ENCODE measurements at places on chromosomes 1 and 21. TPM values are rescaled to one million over a fixed set of nuclear protein-coding genes. Genes with fewer than 3 reads are reported as not detected.

Gene L1TD1
- polyA plus RNA-seq: not detected

Gene EPHA8
- not detected for polyA plus RNA-seq

Gene CD53
- 997 TPM for polyA plus RNA-seq

Gene PCSK9
- polyA plus RNA-seq: not detected

Gene TMEM59
- 969 TPM for polyA plus RNA-seq

Gene PDZK1
- not detected for polyA plus RNA-seq

- no peak overlapping the region for H3K27ac ChIP-seq
- H3K27me3 ChIP-seq: peaks cover 3% of the 10 kb centered on the region
- DNase-seq: no peak
- no peak overlapping the region for H3K4me3 ChIP-seq
Observed at GRCh38 chr1:202305168-202305567, 36.6 kb downstream of the UBE2T start.

- no peak overlapping the region for H3K27ac ChIP-seq
- H3K4me1 ChIP-seq: peaks cover 12% of the 10 kb centered on the region
- H3K36me3 ChIP-seq: no peaks in the 10 kb centered on the region
Observed at GRCh38 chr1:58769809-58770320, 14.0 kb downstream of the JUN start.

DNA sequence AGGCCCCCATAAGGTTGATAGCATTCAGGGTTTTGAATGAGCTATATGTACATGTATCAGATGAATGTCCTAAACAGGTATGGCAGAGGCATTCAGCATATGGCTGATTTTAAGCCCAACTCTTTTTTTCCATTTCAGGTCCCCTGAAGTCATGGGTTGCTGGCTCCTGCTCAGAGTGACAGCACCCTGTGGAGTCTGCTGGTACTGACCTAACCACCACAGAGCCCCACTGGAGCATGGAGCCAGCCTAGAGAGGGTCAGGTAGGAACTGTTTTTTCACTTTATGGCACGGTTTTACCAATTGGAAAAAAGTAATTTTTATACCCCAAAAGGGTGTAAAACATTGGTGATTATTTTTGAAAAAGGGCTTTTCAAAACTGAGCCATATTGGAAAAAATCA, 82.5 kb upstream of the MPC2 start:
- peaks cover 14% of the 10 kb centered on the region for H3K36me3 ChIP-seq
- H3K4me3 ChIP-seq: no peak overlapping the region
- H3K4me1 ChIP-seq: no peaks in the 10 kb centered on the region
- DNase-seq: no peak
- no peak overlapping the region for H3K27ac ChIP-seq
- no peaks in the 10 kb centered on the region for H3K27me3 ChIP-seq

- no peak overlapping the region for H3K4me3 ChIP-seq
- DNase-seq: no peak
- no peak overlapping the region for H3K27ac ChIP-seq
- H3K27me3 ChIP-seq: no peaks in the 10 kb centered on the region
Observed at GRCh38 chr1:167094690-167095089, 815 bp downstream of the STYXL2 start.

- H3K27me3 ChIP-seq: peaks cover 4% of the 10 kb centered on the region
- H3K4me3 ChIP-seq: no peak overlapping the region
- no peak for DNase-seq
- no peak overlapping the region for H3K27ac ChIP-seq
Observed at GRCh38 chr1:36134505-36135329, 9.7 kb upstream of the COL8A2 start.

DNA sequence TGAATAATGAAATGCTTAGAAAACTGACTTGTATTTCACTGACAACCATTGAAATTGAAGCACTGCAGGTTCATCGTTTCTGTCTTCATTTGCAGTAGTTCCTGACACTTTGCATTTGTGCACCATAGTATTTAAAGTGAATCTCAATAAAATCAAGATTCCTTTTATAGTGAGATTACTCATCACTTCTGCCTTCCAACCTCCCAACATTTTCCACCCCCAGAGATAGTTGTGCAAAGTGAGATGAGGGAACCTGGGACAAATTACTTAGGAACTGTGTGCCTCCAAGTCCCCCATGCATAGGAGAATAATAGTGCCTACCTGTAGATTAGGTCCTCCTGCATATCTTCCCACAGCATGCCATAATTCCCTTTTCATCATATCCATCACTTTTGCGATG, 114.9 kb upstream of the DPT start:
- H3K27me3 ChIP-seq: peaks cover 4% of the 10 kb centered on the region
- H3K4me1 ChIP-seq: no peaks in the 10 kb centered on the region
- H3K27ac ChIP-seq: no peak overlapping the region
- H3K36me3 ChIP-seq: peaks cover 4% of the 10 kb centered on the region
- H3K4me3 ChIP-seq: no peak overlapping the region

DNA sequence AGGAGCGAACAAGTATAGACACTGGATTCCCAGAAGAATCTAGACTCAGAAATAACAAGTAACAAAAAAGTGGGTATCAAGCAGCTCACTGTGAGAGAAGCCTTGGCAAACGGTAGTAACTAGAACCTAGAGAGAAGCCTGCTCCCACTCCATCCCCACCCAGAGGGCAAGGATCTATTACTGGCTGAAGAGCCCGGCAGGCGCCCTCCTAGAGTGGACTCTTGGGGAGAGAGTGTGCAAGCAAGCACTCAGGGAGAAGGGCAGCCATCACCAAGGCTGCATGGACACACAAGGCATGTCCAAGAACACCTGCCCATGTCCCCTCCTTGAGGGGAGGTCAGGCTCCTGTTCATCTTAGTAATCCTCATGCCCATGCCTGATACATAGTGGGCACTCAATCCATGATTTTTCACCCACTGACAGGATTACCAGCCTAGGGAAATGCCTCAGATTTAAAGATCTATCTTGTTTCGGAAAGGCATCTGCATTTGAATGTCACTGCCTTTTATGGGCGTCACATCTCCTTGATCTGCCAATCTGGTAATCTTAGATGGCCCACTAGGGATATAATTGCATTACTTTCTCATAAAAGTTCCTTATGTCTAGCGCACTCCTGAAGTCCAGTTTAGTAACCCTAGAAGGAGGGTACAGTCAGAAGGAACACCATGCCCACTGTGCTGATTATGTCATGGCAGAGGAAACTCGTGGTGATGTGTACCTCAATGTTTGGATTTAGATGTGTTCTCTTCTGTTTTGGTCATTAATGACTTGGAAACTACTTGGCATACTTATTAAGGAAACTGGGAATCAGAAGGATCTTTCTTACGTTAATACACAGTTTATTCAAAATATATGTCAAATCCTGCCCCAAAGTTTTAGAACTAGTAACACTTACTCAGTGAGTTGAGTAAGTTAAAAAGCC, 14.4 kb downstream of the CNN3 start:
- no peak overlapping the region for H3K4me3 ChIP-seq
- H3K36me3 ChIP-seq: no peaks in the 10 kb centered on the region
- H3K27ac ChIP-seq: no peak overlapping the region
- H3K4me1 ChIP-seq: no peaks in the 10 kb centered on the region

GRCh38 chr1:9262096-9262986, 27.8 kb downstream of the H6PD start:
- H3K4me1 ChIP-seq: peaks cover 38% of the 10 kb centered on the region
- H3K36me3 ChIP-seq: peaks cover 7% of the 10 kb centered on the region
- H3K27ac ChIP-seq: no peak overlapping the region
- DNase-seq: no peak
- peaks cover 1% of the 10 kb centered on the region for H3K27me3 ChIP-seq

- H3K4me3 ChIP-seq: peak within 1 kb of the TSS; percentile 26
- peaks cover 1% of the 10 kb centered on the region for H3K27me3 ChIP-seq
Observed at GRCh38 chr21:10521091-10521598, at the start of gene TPTE. Gene TPTE (plus strand): TSS chr21:10521583. CDS start chr21:10538724, 17,141 bp downstream.

All from immature natural killer cell (primary cell).